Fibroblast of skin of abdomen (primary cell): ENCODE measurements at places on chromosomes 4 and X.
A peak's percentile ranks its signal among the peaks of the same experiment; 100 is the strongest.

- no peak for DNase-seq
Observed at GRCh38 chrX:37787423-37787869, 7.6 kb downstream of the CYBB start.

- DNase-seq = peak; percentile 31
Observed at GRCh38 chr4:61200187-61200915, at the start of gene ADGRL3. Gene ADGRL3 (plus strand): TSS chr4:61200326.

- DNase-seq = peak; percentile 66
Observed at GRCh38 chrX:102832661-102833060, 104.4 kb upstream of the RAB40AL start.

GRCh38 chr4:165309456-165309855, 18.0 kb upstream of the MSMO1 start:
- DNase-seq = no peak
